ENCODE measurements at places on chromosomes 2 and 18.

GRCh38 chr2:150809103-150809502, 321.6 kb upstream of the RND3 start:
- DNase-seq, result peak; percentile 86

DNA sequence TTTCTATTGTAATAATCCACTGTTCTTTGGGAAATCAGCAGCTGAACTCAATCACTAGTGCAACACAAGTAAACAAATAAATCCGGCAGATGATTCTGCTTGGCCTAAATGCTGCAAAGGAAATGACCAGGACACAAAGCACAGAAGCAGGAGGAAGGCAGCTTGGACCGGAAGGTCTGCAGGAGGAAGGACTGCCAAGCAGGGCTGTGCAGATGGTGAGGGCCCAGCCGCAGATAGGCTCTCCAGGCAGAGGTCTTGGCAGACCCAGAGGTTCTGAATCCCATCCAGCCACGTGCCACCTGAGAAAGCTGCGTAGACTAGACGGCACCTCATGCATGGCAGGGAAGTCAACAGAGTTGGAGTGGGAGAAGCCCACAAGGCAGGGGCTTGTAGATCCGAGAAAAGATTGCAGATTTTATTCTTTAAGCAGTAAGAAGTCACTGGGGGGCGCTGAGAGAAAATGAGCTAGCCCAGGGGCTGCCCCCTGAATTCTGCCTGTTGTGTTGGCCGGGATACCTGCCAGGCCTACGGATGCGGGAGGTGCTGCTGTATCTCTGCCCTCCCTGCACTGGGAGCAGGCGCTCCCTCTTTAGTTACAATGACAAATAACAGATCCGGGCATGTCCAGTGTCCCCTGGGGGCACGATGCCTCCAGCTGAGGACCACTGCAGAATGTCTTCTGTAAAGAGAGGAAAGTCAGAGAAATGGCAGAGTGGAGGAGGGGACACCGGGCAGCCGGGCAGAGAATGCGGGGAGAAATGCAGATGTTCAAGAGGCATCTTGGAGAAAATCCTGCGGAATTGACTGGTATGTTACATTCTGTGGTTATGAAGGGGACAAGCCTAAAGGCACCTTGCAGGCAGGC, 153.5 kb downstream of the PXDN start:
- peak; percentile 62 for DNase-seq

DNA sequence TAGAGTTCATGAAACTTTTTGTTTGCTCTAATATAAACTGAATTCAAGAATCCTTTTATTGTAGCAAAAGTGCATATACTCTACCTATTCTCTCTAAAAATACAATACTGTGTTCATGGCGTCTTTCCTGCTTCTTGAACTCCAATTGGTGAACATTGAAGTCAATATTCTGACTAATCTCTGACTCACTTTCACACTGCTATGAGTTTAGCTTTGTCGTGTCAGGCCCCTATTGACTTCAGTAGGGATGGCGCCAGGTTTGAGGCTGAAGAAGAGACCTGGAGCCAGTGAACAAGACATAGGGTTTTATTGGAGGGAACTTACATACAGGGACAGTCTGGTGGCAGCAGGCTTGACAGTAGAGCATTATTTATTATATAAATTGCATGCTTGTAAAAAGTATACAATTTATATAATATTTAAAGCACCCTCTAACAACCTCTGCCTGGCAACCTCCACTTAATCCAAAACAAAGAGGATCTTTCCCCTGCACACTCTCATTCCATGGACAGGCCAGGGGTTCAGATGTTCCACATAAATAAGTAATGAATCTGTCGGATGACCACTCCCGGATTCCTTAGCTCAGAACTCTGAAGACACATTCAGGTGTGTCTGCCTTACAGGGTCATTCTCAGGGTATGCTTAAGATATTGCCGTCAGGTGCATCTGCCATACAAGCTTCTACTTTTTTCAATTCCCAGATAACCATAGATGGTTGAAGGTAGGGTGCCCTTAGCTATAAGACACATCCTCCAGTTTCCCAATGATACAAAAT, 141.0 kb downstream of the CERS6 start:
- DNase-seq, result no peak

DNA sequence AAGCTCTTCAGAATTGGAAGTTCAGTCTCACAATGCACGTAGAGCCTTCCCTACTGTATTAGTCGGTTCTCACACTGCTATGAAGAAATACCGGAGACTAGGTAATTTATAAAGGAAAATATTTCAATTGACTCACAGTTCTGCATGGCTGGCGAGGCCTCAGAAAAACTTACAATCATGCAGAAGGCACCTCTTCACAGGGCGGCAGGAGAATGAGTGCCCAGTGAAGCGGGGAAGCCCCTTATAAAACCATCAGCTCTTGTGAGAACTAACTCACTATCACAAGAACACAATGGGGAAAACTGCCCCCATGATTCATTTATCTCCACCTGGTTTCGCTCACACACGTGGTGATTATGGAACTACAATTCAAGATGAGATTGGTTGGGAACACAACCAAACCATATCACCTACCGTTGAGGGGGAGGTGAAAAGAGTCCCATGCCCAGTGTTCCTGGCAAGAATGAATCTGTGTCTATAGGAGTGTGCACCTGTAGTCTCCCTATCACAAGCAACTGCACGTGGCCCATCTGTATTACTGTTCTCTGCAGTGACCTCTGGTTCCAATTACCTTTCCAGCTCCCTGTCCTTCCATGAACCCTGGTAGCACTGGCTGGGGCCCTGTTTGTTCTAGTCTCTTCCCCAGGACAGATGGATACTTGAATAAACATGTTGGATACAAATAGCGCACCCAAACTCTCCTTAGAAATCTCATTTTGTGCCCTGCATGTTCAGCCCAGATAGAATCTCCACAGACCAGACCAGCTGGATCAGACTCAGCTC, 44.4 kb upstream of the ATL2 start:
- no peak for DNase-seq

Measured in NCI-H524 (cell line).